ENCODE measurements at places on chromosomes 6 and 20. TPM values are rescaled to one million over a fixed set of nuclear protein-coding genes. Genes with fewer than 3 reads are reported as not detected.

GRCh38 chr6:133298335-133298734, 57.2 kb downstream of the EYA4 start:
- no peak for DNase-seq

GRCh38 chr6:125842091-125842626, 51.4 kb downstream of the NCOA7 start:
- DNase-seq, result no peak

DNA sequence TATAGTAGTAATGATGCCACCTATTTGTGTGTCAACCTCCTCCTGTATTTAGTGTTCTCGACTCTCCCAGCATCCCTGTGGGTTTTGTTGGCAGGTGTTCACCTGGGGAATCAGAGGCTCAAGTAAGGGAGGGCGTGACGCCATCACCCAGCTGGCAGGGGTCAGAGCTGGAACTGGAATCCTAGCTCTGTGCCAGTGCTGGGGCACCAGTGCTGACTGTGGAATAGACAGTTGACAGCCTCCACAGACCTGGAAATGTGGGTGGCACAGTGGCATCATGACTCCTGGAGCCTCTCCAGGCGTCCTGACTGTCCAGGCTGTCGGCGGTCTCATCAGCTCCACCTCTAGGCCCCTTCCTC, 102.8 kb downstream of the SYCP2 start:
- no peak for DNase-seq

DNA sequence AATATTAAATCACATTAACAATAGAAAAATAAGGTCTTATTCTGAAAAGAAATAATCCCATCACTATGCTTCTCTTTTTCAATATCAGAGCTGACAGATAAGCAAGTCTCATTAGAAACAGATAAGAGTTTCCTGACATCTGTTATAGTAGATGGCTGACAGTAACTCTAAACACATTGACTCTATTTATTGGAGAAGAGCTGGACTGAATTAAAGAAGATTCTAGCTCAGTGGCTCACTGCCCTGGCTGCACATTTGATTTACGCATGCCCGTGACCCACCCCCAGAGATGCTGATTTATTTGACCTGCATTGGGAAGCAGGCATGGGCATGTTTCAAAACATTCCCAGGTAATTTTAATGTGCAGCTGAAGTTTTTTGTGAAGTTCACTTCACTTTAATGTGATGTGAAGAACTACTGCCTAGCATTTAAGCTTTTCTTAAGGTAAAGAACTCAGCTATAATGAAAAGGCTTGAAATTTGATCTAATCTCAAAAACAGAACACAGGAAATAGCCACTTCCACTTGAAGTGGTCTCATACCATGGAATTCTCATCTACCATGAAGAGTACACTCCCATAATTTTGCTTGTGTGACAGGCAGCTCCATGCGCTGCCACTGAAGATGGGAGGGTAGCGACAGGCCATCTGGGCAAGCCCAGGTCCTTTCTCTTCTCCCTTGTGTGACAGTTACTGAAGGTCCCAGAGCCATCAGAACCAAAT, 162.3 kb downstream of the TPBG start:
- DNase-seq, result no peak

DNA sequence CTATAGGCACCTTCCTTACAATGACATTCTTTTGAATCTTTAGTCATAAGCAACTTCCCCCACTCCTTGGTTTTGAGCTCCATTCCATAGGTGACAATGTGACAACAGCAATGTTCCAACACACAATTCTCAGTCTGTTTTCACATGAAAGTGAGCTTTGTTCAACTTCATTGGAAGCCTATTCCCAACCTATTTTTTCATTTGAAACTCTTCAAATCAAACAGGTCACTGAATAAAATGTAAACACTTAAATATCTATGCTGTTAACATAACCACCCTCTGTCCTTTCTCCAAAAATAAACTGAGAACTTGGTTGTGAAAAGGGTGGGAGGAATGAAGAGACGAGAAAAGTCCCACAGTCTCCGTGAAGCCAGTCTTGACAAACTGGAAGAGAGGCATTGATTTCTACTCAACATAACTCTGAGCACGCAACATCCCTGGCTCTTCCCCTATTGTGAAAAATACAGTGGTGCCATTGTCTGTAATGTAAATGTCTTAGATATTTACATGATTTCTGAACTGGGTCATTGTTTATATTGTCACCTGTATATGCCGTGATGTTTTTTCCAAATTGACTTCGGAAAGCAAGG, 343.1 kb downstream of the TFAP2A start:
- no peak for DNase-seq

DNA sequence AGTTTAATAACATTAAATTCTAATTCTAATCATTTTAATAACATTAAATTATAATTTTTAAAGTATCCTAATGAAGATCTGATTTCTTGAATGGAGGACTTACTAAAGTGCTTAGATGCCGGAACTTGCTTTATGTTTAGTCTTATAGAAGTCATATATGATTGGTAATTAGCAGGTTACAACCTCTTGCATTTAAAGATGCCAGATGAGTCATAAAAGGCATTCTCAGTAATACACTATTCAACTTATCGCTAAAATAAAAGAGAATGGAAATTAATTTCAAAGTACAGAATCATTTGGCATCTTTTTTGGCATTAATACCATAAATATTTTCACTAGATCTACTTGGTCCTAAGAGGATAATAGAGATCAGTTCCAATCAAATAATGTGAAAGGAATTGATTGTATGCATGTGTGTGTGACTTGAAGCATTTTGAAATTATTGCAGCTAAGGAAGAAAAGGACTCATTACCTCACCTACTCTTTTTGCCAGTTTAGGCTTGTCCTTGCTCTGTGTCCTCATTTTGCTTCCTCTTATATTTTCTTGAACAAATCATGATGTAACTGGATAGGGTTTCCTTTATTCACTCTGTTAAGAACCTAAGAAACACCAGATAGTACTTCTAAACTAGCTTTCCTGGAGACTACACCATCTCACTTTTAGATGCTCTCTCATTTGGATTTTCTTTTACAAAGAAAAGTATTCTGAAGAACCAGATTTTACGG, 2.7 kb downstream of the COL21A1 start:
- no peak for DNase-seq

GRCh38 chr6:111573892-111574797, 31.5 kb downstream of the TRAF3IP2 start:
- peak; percentile 27 for DNase-seq

GRCh38 chr20:48741669-48742068, 86.1 kb downstream of the PREX1 start:
- DNase-seq, result no peak

DNA sequence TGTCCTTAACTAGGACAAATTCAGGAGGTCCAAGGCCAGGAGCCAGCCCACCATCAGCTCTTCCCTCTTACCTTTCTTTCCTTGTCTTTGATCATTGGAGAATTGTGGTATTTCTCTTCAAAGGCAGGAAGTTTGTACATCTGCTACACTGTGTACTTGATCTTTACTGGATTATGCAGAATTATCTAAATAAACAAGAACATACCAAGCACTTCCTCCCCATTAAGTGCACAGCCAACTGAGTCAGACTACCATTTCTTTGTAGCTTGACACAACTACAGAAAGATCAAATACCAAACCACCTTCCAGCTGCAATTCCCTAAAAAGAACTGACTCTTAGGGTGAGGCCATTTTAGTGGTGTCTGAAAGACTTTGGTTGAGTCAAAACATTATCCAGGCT, 195.1 kb downstream of the HDGFL1 start:
- DNase-seq, result no peak

DNA sequence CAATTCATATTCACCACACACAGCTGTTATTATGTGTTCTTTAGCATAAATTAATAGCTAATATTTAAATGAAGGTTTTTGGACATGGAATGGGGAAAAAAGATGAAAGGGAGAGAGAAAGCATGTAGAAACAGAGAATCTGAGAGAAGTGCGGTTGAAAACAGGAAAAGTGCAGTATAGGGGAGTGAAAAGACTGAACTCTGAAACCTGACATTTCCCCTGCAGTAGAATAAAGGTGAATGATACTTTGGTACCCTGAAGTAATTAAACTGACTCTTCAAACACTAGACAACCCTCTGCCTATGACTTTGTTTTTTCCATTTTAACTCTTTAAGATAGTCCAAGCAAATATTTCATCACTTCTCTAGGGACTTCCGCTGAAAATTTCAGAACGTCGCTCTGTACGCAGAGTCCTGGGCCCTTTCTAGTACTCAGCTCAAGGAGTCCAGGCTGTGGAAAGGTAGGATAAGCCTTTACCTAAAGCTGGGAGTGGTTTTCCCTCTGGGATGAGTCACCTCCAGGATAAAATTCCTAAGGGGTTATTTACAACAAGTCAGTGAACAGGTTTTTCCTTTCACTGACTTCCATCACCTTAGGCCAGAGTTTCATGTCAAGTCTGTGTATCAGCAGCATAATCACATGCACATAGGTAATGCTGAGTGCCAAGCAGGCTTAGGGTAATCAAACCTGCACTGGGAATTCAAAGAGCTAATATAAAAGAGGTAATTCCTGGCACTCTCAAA, 614.5 kb downstream of the PKHD1 start:
- no peak for DNase-seq

Gene TXNDC5
- total RNA-seq, result 59.6 TPM

Gene LRRN4
- not detected for total RNA-seq

Gene DLK2
- 1.6 TPM for total RNA-seq

Gene BTNL2
- total RNA-seq, result not detected

Data from activated CD4-positive, alpha-beta memory T cell treated with anti-CD3 and anti-CD28 coated beads for 36 hours (primary cell).